ENCODE measurements at places on chromosomes 7 and 10. TPM values are rescaled to one million over a fixed set of nuclear protein-coding genes. Genes with fewer than 3 reads are reported as not detected.

The RNF133 gene
- 1.1 TPM for total RNA-seq

The RBP3 gene
- not detected for total RNA-seq

The TBXAS1 gene
- total RNA-seq = not detected

The CCL24 gene
- total RNA-seq = not detected

The DMBT1 gene
- under 0.01 TPM for total RNA-seq

The CFAP58 gene
- 1.00 TPM for total RNA-seq

Measured in uterine smooth muscle cell (primary cell).